ENCODE measurements at places on chromosomes 4 and X. TPM values are rescaled to one million over a fixed set of nuclear protein-coding genes. Genes with fewer than 3 reads are reported as not detected.

ITIH6 gene
- not detected for total RNA-seq

NWD2 gene
- not detected for total RNA-seq

CXCL10 gene
- not detected for total RNA-seq

SPANXA2 gene
- total RNA-seq, result 4.7 TPM

FAM9B gene
- total RNA-seq, result not detected

SLC39A8 gene
- 11.6 TPM for total RNA-seq

GRCh38 chr4:55447831-55448230 is 52.1 kb downstream of the TMEM165 start:
- DNase-seq, result no peak
- H3K4me3 ChIP-seq, result no peak overlapping the region
- H3K36me3 ChIP-seq, result no peaks in the 10 kb centered on the region
- no peaks in the 10 kb centered on the region for H3K4me1 ChIP-seq

DNA sequence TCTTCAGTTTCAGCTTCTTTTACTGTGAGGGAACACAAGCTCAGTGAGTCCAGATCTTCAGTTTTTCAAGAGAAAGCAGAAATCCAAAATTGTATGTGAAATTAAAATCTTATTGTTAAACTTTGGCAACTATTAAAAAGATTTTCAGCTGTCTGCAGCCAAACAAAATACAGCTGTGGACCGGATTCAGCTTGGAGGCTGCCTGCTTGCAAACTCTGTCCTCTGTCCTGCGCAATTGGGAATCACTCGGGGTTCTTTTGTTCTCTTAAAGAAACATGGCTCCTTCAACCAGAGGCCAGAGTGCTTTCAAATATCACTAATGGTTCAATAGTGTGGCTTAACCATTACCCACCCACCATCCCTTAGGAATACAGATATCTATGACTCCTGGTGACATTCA is 201.2 kb downstream of the CHIC2 start:
- H3K27me3 ChIP-seq, result no peaks in the 10 kb centered on the region
- H3K36me3 ChIP-seq, result no peaks in the 10 kb centered on the region
- no peaks in the 10 kb centered on the region for H3K4me1 ChIP-seq
- no peak overlapping the region for H3K27ac ChIP-seq

DNA sequence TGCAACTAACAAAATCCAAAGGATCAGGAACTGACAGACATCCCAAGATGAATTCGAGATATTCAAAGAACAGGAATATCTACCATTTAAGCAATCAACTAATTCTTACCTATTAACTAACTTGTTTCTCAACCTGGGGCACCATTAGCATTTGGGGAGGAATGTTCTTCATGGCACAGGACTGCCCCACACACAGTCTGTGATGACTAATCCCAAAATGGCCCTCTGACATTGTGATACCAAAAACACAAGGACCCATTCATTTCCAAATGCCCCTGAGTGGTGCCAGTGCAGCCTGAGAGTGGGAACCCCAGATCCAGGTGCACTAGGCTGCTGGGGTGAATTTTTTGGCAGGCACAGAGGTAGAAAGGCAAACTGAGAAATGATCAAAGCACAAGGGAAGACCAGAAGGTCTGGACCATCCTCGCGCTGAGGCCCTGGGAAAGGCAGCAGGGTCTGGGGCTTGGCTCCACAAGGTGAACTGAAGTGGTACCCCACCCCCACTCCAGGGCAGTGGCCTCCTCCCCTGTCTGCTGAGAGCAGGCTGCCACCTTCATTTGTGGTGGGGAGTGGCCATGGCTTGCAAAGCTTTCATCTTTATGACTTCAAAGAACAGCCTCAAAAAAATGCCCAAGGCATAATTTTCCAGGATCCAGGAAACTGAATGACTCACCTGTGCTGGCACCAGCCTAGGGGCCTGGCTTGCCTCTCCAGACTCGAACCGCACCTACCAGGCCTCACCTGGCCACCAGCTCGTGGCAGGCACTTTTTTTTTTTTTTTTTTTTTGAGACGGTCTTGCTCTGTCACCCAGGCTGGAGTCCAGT is 122.4 kb downstream of the BCOR start:
- DNase-seq, result no peak
- H3K36me3 ChIP-seq, result no peaks in the 10 kb centered on the region
- H3K4me3 ChIP-seq, result no peak overlapping the region
- H3K27me3 ChIP-seq, result no peaks in the 10 kb centered on the region
- H3K4me1 ChIP-seq, result no peaks in the 10 kb centered on the region
- no peak overlapping the region for H3K27ac ChIP-seq

DNA sequence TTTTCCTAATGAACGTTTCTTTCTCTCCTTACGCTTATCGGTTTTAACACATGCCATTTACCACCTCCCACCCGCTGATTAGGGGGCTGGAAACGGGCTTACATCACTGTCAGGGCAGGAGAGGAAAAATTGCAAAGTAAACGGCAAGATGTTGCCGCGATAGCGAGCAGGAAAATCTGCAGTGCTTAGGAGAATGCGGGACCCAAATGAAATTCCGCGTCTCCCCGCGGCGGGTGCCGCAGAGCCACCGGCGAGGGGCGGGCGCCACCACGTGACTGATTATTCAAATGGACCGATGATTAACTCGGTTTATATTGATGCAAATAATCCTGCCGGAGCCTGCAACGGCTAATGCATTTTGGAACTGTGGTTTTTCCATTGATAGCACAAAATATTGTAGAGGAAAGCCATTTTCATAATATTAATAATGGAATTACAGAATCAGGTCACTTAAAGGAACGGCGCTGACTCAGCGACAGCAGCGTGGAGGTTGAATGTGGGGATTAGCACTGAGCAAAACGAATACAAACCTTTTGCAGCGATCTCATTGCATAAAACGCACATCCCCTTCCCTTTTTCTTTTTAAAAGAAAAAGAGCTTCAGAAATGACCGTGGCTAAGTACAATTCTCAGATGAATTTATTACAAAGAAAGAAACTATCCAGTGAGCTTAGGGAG is 224.2 kb downstream of the STIM2 start:
- H3K27ac ChIP-seq, result no peak overlapping the region
- no peaks in the 10 kb centered on the region for H3K36me3 ChIP-seq
- no peaks in the 10 kb centered on the region for H3K27me3 ChIP-seq
- no peak overlapping the region for H3K4me3 ChIP-seq
- DNase-seq, result no peak
- no peaks in the 10 kb centered on the region for H3K4me1 ChIP-seq

DNA sequence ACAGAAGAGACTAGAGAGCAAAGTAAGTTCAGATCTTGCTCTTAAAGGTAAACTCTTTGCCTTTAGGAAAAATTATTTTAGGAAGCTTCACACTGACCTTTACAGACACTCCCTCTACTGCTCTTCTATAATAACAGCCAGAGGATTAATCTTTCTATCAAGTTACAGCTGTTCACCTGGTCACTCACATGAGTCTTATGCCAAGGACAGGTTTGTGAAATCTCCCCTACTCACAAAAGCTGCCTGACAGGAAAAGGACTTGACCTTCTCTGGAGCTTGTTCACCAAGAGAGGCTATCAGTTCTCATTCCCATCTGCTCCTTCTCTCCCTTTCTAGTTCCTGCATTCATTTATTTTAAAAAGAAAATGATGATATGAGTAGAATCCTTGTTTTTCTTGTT is 117.3 kb downstream of the C4orf51 start:
- H3K27me3 ChIP-seq, result no peaks in the 10 kb centered on the region
- H3K27ac ChIP-seq, result no peak overlapping the region
- H3K36me3 ChIP-seq, result no peaks in the 10 kb centered on the region
- H3K4me1 ChIP-seq, result no peaks in the 10 kb centered on the region
